CD4-positive, alpha-beta memory T cell (primary cell): ENCODE measurements at places on chromosomes 7 and 10.

GRCh38 chr7:36633377-36633776 lies 90.9 kb downstream of the AOAH start:
- DNase-seq: no peak

DNA sequence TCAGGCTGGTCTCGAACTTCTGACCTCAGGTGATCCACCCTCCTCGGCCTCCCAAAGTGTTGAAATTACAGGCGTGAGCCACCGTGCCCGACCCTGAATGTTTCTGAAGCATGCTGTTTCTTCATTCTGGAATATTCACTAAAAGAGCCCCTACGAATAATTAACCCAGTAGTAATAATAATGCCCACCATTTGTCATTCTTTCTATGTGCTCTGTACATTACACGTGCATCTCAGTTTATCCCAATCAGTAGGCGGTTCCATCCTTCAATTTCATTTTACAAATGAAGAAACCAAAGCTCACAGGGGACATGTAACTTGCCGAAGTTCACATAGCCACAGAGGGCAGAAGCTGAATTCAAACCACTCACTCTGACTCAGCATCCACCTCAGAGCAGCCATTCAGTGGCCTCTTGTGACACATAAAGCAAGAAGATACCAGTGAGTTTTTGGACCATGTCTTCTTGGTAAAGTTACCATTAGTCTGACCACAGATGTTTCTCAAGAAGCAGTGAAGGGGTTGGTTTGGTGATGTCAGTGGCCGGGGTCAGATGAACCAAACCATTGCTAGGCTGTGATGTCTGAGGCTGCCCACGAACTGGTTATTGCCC lies 71.9 kb upstream of the DUSP5 start:
- DNase-seq: no peak

GRCh38 chr10:123781956-123782500 lies 109.6 kb downstream of the CPXM2 start:
- no peak for DNase-seq

DNA sequence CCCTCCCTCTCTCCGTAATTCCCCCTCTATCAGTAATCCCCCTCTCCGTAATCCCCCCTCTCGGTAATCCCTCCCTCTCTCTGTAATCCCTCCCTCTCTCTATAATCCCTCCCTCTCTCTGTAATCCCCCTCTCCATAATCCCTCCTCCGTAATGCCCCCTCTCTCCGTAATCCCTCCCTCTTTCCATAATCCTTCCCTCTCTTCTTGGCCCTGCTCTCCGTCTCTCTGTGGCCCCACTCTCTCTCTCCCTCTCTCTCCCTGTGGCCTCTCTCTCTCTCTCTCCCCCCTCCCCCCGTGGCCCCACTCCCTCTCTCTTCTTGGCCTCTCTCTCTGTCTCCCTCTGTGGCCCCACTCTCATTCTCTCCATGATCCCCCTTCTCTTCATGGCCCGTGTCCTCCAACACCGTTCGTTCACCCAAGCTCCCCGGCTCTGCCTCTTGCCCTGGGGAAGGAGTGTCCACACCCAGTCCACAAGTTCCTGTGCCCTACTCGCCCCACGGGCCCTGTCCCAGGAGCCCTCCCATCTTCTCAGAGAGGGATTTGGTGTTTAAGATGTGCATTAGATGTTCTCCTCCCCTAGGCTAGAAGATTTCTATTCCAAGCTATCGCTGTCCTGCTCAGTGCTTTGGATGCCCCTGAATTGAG lies 19.8 kb downstream of the SHH start:
- no peak for DNase-seq

DNA sequence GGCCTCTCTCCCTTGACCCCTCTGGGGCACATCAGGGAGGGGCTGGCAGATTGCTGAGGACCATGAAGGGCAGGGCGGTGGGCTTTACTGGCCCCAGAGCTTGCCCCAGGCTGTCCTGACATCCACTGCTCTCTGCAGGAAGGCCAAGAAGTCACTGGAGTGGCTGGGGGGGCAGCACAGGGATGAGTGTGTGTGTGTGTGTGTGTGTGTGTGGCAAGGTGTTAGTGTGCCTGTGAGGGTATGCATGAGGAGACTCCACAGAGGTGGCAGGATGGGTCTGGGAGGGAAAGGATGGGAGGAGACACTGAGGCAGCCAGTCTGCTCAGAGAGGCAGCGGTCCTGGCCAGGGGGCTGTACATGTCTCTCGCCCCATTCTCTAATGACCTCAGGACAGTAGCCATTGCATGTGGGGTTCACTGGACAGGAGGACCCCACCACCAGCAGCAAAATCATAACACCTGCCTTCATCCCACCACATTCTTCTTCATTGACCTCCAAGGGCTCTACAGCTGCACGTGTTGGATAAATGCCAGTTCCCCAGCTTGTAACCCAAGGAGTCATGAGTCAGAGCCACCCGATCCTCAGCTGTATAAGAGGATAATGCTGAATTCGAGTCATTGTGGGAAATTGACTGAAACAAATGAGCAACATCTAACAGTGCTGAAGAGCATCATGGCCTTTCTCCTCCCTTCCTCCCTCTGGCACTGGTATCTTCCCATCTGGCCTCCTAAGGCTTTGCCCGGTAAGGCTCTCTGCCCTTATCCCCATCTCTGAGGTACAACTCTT lies 720.5 kb downstream of the GRID1 start:
- no peak for DNase-seq

DNA sequence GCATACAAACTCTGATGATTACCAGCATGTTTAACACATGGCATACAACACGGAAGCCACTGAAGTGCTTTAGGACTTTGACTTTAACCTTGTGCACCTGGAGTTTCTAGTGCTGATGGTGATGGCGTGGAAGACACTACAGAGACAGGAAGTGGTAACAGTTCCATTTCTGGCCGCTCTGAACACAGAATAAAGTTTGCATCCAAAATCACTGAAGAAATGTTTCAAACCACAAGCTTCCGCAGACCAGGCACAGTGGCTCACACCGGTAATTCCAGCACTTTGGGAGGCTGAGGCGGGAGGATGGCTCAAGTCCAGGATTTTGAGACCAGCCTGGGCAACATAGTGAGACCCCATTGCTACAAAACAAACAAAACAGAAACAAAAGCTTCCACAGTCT lies 40.3 kb upstream of the TNPO3 start:
- DNase-seq: peak; percentile 43

DNA sequence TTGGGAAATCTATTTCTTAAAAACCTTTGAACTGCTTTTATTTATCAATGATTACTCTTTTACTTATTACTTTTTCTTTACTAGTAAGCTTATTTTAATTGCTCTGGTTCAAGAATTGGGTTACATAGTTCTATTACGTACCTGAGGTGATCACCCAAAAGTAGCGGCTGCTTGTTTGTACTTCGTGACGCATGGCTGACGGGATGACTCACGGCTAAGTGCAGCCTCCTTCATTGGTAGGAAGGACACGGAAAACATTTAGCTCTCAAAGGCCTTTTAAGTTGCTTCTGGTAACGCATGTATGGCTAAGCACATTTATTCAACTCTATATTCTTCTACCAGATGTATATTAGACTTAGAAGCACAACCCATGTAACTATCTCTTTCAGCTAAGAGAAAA lies 285.8 kb upstream of the SP4 start:
- DNase-seq: no peak

GRCh38 chr7:141246426-141246825 lies 172.6 kb downstream of the TMEM178B start:
- no peak for DNase-seq

GRCh38 chr10:20858292-20859124 lies 38.6 kb downstream of the NEBL start:
- no peak for DNase-seq

- no peak for DNase-seq
Observed at GRCh38 chr10:73907841-73908517, 3.0 kb upstream of the PLAU start.
